ENCODE measurements at places on chromosomes 16 and 17. TPM values are rescaled to one million over a fixed set of nuclear protein-coding genes. Genes with fewer than 3 reads are reported as not detected.
A peak's percentile ranks its signal among the peaks of the same experiment; 100 is the strongest.

GRCh38 chr17:73331060-73331459 lies 19.3 kb upstream of the CDC42EP4 start:
- no peak for DNase-seq

DNA sequence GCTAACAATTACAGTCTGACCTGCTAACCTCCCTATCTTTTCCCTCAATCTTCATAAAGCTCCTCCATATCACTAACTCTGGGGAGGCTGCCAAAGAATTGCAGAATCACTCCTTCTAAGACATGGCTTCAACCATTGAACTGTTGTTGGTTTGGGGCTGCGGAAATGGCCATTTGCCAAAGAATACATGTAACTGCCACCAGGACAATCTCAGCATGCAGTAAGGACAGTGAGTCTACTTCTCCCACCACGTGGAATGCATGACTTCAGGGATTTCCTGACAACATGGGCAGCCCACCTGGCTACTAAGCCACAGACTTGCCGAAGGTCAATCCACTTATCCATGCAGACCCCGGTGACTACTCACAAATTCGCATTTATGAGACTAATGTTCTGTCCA lies 104.3 kb upstream of the NUDT7 start:
- no peak for DNase-seq

DNA sequence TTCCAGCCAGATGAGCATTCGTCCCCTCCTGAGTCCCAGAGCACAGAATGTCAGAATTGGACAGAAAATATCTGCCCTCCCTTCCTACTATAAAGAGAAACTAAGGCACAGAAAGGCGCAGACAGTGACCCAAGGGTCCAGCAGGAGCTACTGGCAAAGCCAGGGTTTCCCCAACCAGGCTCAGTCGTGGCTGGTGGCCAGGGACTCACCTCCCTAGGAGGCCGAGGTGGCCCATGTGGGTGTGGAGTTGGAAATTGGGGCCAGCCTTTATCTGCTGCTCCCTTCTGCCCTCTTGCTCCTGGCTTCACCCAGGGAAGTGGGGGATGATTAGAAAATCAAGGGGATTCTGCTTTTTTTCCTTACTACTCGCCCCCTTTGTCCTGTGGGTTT lies 1.1 kb downstream of the DRC7 start:
- no peak for DNase-seq

GRCh38 chr16:86578061-86578599 lies at the start of gene FOXL1:
TSS of gene FOXL1 (plus strand) at chr16:86578549. CDS start at chr16:86578724, 175 bp downstream.
- DNase-seq = no peak

DNA sequence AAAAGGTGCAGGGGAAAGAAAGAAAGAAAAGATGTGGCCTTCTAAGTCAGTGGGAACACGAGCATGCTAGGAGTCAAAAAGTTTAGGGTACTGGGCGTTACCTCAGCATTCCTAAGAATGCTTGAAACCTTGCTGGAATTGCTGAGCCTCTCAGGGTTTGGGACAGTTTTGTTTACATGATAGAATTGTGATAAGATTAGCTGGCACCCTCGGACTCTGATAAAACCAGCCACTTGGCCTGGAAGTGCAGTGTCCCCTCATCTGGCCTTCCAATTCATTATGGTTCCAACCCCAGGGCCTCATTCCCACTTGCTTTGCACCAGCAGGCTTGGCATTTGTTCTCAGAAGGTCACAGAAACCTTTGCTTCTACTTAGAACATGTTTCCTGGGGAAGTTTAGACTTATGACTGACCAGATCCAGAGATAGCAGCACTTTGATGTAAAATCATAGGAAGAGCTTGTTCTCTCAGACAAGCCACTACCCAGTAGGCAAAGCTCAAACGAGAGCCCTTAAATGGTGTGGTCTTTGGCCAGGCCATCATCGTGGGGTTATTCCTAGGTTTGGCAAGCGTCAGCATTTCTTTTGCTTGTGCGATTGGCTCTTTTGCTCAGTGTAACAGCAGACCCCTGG lies 8.0 kb downstream of the SGF29 start:
- DNase-seq = no peak

GRCh38 chr16:19114359-19115147 lies 789 bp downstream of the ITPRIPL2 start:
- DNase-seq = peak; percentile 77

The SPATA32 gene
- not detected for total RNA-seq

The TPPP3 gene
- 40.1 TPM for total RNA-seq

The CDC42EP4 gene
- total RNA-seq = 80.5 TPM

Measured in left cardiac atrium (tissue), 4 donors.